Activated CD4-positive, CD25-positive, alpha-beta regulatory T cell treated with anti-CD3 and anti-CD28 coated beads, Interleukin-2, amount 50 U/mL, for 72 hours (primary cell): ENCODE measurements at places on chromosomes 12 and 14.

GRCh38 chr12:63406781-63407180, 255.8 kb upstream of the AVPR1A start:
- no peak for DNase-seq

- no peak for DNase-seq
Observed at GRCh38 chr14:60356906-60357550, 108.0 kb downstream of the PPM1A start.

DNA sequence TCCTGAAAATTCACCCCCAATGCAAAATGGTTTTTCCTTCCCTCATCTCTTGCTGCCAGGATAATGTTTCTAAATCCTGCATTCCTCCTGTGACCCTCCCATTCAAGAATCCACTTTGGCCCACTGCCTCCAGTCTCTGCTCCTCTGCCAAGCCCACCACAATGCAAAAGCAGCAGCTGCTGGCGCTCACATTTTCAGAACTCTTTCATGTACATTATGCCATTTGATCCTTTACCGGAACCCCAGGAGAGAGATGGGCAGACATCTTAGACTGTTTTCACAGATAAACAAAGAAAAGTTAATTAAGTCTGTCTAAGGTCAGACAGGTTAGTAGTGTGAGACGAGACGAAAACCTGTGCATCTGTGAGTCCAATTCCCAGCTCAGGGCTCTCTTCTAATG, 12.9 kb downstream of the LRIG3 start:
- no peak for DNase-seq

GRCh38 chr12:42804928-42805327, 215.4 kb upstream of the PRICKLE1 start:
- DNase-seq = no peak

DNA sequence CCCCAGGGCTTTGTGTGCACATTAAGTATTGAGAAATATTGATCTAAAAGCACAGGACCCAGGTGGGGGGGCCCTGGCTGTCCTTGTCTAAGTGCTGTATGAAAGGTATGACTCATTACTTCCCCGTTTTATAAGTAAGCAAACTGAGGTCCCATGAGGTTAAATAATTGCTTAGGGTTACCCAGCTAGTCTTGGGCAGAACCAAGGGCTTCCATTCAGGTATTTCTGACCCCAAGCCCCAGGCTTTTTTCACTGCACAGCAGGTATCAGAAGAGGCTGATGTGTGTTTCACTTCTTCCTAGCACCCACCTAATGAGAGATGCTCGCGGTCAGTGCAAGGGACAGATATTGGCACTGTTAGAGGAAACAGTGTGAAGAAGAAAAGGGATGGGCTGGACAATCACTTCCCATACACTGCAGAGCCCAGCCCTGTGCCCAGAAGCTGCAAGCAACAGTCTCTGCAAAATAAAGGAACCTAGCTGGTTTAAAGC, 4.7 kb upstream of the TC2N start:
- no peak for DNase-seq

DNA sequence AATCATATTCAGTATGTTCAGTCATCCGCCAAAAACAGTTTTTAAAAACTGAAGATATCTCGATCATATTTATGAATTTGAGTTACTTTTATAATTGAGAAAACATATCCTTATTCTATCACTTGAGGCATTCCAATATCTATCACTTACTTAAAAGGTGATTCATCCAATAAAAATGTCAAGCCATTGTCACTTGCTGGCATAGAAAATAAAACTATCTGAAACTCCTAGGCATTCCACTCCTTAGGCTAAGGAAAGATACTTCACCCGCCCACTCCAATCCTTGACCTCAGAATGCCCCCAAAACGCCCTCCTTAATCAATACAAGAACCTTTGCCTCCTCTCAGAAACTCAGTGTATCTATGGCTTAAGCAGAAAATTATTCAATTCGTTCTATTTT, 51.3 kb upstream of the AMIGO2 start:
- no peak for DNase-seq

DNA sequence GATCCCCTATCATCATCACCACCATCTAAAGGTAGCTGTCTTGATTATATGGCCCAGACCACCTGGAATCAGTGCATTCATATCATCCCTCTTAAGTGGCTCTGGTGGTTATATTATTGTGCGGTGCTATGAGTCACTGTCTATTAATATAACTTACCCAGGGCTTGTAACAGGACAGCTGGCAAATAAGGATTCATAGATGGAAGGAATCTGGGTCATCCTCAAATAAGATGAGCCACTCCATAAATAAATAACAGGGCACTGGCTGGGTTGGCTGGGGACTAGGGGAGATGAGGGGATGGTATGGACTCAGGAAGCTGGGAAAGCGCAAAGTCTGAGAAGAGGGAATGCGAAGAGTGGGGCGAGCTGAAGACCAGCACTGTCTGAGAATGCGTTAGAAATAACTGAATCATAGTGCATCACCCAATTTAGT, 216.1 kb downstream of the NUAK1 start:
- no peak for DNase-seq

DNA sequence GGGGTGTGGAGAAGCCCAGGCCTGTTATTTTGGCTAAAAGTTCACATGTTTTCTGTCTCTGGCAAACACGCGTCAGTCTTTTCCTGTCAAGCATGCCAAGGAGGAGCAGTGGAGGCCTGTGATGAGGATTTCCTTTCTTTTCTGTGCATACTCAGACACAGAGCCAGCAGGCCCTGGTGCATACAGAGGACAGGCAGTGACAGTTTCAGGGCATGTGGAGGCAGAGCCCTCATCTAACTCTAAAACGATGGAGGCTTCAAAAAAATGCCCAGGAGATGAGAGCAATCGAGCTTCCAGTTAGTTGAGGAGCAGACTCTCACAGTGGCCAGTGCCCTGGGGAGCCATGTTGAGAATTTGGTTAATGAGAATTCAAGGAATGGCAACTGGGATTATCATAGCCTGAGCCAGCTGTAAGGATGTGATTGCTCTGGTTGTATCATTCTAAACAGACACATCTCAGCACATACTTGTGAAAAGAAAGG, 66.5 kb downstream of the TRAFD1 start:
- no peak for DNase-seq

DNA sequence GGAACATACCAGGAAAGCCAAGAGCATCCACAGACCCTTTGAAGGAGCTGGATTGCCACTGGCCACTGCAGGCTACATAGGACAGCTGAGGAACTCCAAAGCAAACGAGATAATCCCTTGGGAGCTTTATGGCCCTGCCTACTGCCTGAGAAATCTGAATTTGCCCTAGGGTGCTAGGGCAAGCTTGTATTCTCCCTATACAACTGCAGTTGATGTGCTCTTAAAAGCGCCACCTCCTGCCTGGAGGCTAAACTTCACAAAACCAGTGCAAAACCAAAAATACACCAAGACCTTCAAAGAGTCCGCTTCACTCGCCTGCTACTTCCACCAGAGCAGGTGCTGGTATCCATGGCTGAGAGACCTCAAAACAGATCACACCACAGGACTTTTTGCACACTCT, 99.6 kb upstream of the KRR1 start:
- no peak for DNase-seq

DNA sequence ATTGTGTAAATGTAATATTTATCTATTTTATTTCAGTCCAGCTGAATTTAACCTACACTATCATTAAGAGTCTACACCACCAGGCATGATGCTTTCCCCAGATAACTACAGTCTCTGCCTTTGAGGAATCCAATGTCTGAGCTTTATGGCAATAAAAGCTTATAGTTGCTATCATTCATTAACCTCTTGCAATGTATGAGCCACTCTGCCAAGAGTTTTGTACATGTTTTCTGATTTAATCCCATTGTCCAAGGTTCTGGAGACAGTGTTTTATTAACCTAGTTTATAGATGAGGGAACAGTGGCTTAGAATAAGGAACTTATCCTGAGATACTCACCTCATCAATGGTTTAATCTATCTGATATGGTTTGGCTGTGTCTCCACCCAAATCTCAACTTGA, 17.1 kb upstream of the KITLG start:
- DNase-seq = no peak

GRCh38 chr12:124680863-124681778, 113.7 kb upstream of the NCOR2 start:
- no peak for DNase-seq

DNA sequence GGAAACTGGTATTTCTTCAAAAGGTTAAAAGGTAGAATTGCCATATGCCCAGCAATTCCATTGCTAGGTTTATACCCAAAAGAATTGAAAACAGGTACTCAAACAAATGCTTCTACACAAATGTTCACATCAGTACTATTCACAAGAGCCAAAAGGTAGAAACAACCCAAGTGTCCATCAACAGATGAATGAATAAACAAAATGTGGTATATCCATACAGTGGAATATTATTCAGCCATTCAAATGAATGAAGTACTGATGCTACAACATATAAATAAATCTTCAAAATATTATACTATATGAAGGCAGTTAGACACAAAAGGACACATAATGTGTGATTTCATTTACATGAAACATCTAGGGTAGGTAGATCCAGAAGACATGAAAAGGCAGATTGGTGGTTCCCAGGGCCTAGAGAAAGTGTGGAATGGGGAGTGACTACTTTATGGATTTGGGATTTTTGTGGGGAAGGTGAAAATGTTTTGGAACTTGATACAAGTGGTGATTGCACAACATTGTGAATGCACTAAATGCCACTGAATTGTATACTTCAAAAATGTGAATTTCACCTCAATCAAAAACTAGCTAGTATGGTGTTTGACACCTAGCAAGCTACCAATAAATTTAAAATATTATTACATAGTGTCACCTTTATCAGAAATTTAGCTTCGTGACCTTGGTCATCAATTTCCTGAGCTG, 41.7 kb downstream of the LIN52 start:
- no peak for DNase-seq

- no peak for DNase-seq
Observed at GRCh38 chr12:93226361-93226760, 151.4 kb upstream of the NUDT4 start.

DNA sequence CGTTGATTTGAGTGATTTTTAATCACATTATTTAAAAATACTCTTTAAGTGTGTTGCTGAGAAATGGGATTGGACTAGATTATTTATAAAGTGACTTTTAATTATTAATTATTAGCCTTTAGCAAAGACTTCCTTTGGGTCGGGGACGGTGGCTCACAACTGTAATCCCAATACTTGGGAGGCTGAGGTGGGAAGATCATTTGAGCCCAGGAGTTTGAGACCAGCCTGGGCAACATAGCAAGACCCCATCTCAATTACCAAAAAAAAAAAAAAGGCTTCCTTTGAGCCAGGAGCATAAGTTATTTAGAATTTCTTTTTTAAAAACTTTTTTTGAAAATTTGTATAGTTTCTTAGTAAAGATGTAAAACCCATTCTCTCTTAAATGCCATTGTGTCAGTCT, 8.8 kb downstream of the CHURC1 start:
- no peak for DNase-seq

GRCh38 chr12:29752121-29752520, 31.6 kb downstream of the TMTC1 start:
- DNase-seq = no peak

DNA sequence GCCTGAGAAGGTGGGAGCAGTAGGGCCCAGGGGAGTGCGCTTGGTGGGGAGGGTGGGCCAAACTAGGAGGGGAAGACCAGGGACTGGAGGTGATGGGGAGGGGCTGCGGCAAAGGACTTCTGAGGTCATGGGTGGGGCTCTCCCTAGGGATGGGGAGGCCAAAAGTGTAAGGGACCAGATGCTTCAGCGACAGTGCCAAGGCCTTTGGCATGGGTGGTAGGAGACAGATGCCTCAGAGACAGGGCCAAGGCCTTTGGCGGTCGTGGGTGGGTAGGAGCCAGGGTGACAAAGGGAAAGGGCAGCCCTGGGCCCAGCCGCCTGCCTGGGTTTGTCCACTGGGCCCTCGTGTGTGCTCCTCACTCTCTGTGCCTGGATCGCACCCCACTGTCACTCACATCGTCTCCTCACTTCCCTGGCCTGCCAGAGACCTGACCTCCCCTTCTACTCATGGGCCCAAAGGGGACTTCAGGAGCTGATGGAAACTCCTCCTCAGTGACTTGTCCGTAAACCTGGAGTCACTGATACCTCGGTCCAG, 13.2 kb upstream of the RABGGTA start:
- DNase-seq = no peak

- peak; percentile 63 for DNase-seq
Observed at GRCh38 chr14:93332397-93332852, 411 bp downstream of the BTBD7 start.

DNA sequence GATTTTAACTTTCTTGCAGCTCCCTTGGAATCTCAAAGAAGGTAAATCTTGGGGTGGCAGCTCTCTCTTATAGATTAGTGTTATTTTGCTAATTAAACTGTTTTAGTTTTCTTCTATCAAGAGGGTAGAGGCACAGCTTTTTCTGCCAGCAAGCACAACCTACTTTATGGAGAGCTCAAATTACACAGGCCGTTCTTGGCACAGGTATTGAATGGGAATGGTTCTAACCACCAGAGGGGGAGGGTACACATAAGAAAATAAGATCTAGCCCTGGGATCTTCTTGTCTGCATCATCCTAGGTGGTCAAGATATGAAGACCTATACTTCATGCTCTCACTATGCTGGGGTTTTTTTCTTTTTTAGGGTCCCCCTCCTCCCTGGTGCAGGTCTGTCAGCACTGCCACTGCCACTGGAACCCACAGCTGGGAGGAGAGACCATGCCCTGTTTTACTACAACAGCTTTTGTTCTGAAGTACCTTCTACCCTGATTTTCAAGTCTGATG, 48.6 kb upstream of the STAC3 start:
- DNase-seq = no peak

DNA sequence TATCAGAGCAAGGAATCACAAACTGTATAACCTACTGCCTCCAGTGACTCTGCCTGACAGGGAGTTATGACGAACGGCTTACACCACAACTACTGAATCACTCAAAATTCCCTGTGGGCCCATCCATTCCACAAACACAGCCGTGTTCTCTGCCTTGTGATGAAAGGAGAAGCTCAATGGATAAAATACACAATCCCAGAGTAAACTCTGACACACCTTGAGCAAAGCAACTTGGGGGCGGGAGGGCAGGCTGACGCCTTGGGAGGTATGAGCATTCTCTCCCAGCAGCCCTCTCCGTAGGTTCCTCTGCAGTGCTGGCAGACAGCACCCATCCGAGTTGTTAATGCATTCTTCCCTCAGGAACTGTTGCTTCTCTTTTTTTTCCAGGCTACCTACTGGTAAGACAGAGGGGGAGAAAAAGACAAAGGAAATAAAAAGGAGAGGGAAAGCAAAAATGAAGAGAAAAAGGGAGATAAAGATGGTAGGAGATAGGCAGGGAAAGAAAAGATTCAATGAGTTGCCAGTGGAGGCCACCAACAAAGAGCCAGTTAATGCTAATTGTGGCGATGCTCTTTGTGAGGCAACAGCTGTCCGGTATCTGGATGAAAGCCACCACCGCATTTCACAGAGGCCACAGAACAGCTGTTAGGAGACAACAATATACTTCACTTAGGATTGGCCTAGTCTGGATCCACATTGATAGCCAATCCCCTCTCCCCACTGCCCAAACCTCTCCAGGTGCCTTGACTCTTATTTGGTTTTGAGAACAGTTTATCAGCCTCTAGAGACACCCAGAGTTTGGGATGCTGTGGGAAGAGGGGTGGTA, 4.7 kb upstream of the DIO2 start:
- DNase-seq = no peak

- DNase-seq = peak; percentile 63
Observed at GRCh38 chr12:54404061-54405004, 14.7 kb downstream of the ITGA5 start.

- DNase-seq = no peak
Observed at GRCh38 chr12:44015333-44015941, 179.6 kb downstream of the TMEM117 start.

- no peak for DNase-seq
Observed at GRCh38 chr12:108821407-108822397, 35.7 kb downstream of the SSH1 start.
